Pons (tissue), 1 donor: ENCODE measurements at places on chromosomes 1 and 21.

- no peak for DNase-seq
Measured at GRCh38 chr21:28485301-28486022, 507.2 kb downstream of the LTN1 start.

- no peak for DNase-seq
Measured at GRCh38 chr1:91428182-91428798, 23.7 kb upstream of the HFM1 start.

DNA sequence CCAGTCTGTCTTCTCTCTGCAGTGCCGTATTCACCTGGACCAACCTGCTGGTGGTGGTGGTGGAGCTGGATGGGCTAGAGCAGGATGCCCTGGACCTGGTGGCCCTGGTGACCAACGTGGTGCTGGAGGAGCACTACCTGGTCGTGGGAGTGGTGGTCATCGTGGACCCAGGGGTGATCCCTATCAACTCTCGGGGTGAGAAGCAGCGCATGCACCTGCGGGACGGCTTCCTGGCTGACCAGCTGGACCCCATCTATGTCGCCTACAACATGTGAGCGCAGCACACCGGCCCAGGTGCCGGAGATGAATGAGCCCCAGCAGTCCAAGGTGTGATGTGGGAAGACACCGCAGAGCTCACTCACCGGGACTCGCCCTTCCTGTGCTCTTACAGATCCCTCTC lies 37.5 kb downstream of the S100B start:
- no peak for DNase-seq

DNA sequence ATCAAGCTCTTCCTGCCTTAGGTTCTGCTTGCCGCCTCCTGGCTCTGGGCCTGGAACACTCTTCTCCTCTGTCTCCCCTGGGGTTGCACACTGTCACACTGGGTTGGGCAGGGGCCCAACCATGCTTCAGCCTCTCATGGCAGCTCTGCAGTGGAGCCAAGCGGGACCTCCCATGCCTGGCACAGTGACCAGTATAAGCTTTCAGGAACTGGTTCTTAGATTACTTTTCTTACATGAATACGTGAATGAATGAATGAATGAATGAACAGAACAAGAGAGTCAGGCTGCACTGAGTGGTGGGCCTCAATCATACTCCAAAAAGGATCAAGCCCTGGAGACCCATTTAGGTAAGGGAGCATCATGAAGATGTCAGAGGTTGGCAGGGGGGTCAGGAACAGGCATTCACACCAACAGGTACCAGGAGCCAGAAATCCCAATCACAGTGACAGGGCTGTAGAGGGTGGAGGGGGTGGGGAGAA lies 30.8 kb upstream of the TMEM125 start:
- DNase-seq, result no peak

DNA sequence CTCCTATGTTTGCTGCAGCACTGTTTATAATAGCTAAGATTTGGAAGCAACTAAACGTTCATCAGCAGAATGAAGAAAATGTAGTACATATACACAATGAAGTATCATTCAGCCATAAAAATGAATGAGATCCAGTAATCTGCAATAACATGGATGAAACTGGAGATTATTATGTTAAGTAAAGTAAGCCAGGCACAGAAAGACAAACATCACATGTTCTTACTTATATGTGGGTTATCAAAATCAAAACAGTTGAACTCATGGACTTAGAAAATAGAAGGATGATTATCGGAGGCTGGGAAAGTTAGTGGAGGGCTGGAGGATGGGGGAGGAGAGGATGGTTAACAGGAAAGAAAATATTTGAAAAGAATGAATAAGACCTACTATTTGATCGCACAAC lies 1017.6 kb downstream of the KCNT2 start:
- no peak for DNase-seq
